ENCODE measurements at places on chromosomes 2 and 18.

DNA sequence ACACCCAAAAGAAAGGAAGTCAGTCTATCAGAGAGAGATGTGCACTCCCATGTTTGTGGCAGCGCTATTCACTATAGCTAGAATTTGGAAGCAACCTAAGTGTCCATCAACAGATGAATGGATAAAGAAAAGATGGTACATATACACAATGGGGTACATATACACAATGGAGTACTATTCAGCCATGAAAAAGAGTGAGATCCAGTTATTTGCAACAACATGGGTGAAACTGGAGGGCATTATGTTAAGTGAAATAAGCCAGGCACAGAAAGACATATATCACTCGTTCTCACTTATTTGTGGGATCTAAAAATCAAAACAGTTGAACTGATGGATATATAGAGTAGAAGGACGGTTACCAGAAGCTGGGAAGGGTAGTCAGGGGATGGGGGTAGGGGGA lies 99.9 kb upstream of the ZNF516 start:
- no peak for DNase-seq

GRCh38 chr18:76455003-76455676 lies 39.9 kb downstream of the ZNF516 start:
- DNase-seq = no peak

DNA sequence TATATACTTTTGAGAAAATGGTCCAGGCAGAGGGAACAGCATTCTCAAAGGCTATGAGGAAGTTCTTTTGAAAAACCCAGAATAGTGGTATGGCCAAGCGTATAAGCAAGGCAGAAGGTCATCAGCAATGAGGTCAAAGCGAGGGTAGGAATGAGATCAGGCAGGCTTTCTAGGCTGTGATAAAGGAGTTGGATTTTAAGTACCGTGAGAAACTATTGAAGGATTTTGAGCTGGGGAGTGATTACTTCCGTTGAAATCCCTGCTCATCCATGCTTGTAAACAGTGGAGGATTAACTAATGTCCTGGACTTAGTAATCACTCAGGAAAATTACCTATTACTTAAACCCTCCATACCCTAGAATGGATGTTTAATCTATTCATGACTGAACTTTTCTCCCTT lies 50.2 kb downstream of the EMILIN2 start:
- DNase-seq = no peak

- DNase-seq = no peak
These were observed 110.7 kb upstream of the OTX1 start for GRCh38 chr2:62939735-62940491.

- no peak for DNase-seq
These were observed 215.9 kb downstream of the PRKCE start for GRCh38 chr2:45867349-45867748.

- no peak for DNase-seq
These were observed 81.5 kb upstream of the ARL4C start for GRCh38 chr2:234578389-234578788.

GRCh38 chr18:9173770-9174233 lies 37.2 kb downstream of the ANKRD12 start:
- no peak for DNase-seq

- no peak for DNase-seq
These were observed 19.2 kb upstream of the SIGLEC15 start for GRCh38 chr18:45806226-45806625.

DNA sequence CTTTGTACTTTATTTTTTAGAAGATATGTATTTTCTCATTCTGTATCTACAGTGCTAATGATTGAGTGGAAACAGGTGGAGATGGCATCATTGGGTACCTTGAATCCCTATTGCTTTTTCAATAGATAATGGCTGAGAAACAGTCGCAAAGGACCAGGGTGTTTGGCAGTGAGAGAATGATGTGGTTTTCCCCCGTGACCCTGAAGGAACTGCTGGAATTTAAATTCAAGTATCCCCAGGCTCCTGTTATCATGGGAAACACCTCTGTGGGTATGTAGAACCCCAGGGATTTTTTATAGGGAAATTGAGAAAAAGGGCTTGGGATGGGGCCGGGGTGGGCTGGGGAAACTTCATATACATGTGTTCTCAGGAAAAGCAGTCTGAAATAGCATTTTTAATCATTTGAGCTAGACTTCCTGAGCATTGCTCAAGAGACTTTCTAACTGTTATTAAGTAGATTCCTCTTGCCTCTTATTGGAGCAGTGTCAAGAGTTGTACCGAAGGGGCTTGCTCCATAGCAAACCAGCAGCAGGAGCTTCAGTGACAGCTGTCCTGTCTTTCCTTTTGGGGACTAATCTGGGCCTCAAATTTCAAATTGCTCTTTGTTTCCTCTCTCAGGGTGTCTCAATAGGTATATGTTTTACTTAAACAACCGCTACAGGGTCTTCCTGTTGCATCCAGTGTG lies 18.9 kb downstream of the AOX1 start:
- no peak for DNase-seq

DNA sequence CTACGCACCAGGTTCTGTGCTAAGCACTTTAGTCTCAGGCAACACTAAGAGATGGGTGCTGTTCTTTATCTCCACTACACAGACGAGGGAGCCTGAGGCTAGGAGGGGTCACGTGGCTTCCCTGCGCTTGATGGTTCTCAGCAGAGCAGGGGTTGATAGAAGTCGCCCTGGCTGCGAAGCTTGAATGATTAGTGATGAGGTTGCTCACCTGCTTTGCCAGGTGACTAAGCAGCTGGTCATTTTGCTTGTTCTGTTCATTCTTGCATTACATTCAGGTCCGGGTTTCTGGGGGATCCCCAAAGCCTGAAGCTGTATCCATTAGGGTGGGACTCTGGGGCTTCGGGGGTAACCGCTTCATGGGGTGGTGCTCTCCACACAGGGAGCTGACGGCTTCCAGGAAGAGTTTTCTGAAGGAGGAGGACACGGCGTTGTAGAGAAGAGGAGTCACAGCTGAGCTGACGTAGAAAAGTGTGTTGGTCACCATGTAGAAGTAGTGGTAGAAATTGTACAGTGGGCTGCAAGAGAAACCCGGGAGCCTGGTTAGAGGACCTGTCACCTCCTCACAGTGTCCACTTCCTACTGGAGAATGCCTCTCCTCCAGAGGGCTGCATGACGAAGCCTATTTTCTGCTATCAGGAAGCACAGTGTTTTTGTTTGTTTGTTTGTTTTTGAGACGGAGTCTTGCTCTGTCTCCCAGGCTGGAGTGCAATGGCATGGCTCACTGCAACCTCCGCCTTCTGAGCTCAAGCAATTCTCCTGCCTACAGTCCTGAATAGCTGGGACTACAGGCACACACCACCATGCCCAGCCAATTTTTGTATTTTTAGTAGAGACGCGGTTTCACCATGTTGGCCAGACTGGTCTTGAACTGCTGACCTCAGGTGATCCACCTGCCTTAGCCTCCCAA lies 11.5 kb downstream of the NTSR2 start:
- no peak for DNase-seq

DNA sequence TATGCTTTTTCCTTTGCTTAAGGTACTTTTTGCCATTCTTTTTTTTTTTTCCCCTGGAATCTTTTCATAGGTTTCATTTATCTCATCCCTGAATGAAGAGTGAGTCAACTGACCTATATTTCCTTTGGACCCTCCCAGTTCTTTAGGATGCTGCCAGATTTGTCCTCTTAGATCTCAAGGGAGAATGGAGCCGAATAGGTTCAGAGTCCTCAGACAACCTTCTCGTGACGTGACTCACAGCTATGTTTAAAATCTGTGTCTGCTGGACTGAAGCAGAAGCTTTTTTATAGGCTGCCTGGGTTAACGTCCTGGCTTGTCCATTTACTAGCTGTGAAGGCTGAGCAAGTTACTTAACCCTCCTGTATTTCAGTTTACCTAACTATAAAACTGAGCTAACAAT lies 358.6 kb downstream of the DLGAP1 start:
- no peak for DNase-seq

DNA sequence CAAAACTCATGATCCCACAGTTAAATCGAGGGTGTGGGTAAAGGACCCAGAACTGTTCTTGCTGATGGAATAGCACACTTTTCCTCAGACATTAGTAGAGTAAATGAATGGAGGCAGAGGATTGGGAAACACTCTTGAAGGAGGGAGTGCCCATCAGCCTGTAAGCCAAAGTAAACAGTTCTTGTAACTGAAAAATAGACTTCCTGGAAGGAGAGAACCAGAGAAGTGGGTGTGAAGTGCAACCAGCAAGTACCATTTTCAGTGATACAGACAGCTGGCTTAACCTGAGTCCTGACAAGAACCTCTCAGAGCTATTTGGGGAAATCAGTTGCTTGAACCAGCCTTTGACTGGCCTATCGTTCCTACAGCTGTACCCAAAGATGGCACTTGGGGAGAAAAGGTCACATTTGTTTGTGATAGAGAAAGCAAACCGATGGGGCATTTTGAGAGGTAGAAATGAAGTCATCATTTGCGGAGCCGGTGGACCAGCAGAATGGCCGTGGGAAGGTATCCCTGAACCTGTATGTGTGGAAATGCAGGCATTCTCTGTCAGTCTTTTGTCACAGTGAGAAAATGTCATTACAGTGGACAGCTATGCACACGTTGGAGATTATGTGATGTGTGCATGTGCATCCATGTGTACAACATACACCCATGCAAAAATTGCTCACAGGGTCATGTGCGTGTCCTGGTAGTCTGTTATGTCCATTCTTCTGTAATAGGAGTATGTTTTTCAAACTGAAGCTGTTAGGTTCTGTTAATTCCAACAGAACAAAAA lies 17.8 kb downstream of the CRIM1 start:
- DNase-seq = no peak

- DNase-seq = no peak
These were observed 196.6 kb downstream of the NBAS start for GRCh38 chr2:15364561-15364960.

DNA sequence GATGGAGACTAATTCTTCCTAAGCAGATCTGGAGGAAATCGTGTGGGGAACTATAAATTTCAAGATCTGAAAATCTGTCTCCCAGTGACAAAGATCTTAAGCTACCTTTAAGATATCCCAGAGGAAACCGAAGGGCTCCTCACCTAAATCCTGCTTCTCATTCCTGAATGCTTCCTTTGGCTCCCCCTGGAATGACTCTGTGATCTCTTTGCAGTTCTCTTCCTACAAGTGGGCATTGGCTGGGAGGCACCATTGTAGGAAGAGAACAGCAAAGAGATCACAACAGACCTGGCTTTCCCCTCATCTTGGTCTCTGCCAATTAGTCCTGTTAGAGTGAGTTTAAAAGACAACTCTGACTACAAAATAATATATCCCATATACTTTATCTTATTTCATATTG lies 70.0 kb upstream of the KCNH7 start:
- no peak for DNase-seq

- no peak for DNase-seq
These were observed 262.0 kb upstream of the RASGRP3 start for GRCh38 chr2:33214436-33214835.

DNA sequence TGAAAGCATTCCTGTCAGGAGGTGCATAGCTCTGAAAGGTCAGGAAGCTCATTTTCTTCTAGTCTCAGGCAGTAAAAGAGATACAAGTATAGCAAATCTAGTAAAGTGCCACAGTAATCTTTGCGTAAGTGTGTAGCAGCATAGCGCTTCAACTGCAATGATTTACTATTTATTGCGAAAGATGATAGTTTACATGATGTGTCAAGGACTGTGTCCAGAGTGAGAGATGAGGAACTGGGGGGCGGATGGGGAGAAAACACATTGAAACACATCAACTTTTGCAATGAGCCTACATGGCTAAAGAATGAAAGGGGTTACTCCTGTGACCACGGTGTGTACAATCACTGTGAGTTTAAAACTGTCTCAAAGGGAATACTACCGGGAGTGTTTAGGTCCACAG lies 644.4 kb downstream of the GALR1 start:
- DNase-seq = no peak

DNA sequence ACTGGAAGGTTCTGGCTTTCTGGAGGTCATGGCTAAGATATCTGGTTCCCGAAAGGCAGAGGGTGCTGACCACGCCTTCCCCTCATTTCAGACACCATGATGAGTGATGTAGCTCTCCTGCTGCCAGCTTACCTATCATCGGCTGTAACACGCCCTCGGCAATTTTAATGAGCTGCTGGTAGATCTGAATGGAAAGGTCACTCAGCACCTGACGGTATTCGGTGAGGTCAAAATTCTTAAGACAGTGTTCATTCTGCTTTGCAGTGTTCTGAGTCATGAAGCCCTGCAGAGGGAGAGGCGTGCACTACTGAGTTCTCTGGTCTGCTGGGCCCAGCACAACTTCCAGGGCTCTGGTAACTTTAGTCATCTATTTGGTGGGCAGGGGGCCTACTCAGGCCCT lies 25.7 kb upstream of the ACAA2 start:
- DNase-seq = no peak

DNA sequence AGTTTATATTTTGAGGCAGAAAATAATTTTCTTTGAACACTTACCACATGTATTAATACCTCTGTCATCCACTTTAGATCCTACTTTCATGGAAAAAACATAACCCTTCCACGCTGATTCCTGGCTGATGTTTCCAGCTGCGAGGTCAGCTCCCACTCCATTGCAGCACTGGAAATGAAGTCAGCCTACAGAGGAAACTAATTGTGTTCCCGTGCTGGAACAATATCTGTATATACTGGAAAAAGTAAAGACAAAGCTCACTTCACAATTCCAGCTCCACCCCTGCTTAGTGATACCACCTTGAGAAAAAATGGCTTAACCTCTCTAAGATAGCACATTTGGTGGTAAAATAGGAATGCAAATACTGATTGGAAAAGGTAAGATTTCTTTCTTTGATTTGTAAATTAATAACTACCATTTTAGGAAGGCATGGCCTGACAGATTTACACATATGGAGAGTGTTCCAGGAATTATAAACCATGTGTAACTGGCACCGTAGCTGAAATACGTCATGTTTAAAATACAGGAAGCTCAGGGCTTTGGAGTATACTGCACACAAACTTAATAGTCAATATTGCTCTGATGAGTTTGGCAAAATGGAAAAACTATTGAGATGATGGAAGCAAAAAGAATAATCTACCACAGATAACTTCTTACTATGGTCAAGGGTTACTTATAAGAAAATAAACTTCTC lies 90.0 kb downstream of the TRIB2 start:
- DNase-seq = no peak

GRCh38 chr18:35189510-35189909 lies 51.3 kb upstream of the ZNF397 start:
- DNase-seq = no peak

DNA sequence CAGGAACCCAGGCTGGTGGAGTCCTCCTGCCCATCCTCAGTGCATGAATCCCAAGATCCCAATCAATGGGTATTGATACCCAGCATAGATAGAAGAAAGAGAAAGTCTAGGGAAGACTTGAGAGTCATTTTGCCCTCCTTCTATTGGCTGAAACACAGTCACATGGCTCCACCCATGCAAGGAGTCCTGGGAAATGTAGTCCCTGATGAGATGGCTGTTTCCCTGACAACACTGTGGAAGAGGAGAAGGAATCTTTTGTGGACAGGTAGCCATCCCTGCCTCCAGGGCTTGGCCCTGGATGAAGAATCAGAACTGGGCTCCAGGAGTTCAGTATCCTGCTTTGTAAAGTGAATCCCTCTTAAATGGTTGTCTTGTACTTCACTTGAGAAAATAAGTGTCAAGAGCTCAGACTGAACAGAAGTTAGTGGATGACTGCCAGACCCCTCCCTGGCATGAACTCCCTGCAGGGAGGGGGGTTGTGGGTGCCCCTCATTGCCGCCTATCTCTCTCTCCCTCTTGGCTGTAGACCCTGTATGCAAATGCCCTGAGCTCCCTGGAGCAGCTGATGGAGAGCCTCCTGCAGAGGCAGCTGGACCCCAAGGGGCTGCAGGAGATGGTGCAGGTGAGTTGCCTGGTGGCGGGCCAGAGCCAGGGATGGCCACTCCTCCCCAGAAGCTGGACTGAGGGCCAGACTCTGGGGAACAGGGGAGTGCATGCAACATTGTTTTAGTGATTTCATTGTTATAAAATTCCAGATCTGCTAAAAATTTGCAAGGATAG lies 36.1 kb downstream of the MROH2A start:
- DNase-seq = no peak

All from stimulated activated CD4-positive, alpha-beta T cell treated with anti-CD3 and anti-CD28 coated beads, Interleukin-1b, Interleukin-23, amount 100 ng/mL, for 48 hours (primary cell).